GM13976 (cell line): ENCODE measurements at places on chromosomes 1 and 21.
A peak's percentile ranks its signal among the peaks of the same experiment; 100 is the strongest.

DNA sequence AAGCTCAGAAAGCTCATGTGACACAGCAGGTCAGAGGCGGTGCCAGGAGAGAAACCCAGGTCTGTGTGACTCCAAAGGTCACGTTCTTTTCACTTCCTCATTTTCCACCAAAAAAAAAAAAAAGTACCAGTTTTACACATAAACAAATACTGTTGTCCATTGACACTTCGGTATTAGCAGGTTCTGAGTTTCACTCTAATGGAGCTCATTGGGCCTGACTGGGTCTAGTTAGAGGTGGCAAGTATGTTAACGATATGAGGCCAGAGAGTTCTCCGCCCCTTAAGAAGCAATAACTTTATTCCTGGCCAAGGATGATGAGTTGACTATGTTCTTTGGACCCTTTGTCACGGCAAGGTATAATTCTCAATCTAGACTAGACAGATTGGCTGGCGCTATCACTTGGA lies 30.0 kb upstream of the SDE2 start:
- peak; percentile 59 for DNase-seq

DNA sequence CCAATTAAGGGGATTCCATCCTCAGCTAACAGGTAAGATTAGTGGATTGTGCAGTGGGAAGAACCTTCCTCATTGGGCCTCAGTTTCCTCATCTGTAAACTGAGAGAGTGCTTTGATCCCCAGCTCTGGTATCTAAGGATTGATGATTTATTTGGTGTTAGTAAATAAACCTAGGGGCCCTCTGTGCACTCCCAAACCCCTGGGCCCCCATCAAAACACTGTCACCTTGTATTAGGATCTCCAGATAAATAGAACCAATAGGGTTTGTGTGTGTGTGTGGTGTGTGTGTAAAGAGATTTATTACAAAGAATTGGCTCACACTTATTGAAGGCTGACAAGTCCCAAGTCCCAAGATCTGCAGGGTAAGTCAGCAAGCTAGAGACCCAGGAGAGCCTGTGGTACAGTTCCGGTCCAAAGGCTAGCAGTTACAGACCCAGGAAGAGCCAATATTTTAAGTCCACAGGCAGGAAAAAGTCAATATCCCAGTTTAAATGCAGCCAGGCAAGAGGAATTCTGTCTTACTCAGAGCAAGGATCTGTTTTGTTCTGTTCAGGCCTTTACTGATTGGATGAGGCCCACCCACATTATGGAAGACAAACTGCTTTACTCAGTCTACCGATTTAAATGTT lies 11.0 kb upstream of the ELK4 start:
- DNase-seq: no peak

DNA sequence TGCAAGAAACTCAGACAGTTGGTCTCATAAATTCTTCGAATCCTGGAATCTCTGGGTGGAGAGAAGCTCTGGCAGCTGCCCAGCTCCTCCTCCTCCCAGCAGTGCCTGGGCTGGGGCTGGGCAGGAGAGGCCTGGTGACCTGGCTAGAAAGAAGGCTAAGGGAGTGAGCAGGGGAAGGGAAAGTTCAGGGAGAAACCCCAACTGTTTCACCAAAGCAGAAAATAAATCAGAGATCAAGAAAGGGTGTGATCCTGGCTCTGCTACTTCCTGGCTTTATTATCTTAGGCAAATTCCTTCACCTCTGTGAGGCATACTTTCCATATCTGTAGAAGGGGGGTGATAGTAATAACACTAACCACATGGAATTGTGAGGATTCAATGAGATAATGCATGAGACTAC lies 8.8 kb upstream of the COL16A1 start:
- DNase-seq: no peak

GRCh38 chr1:14913482-14914177 lies 239.9 kb upstream of the TMEM51 start:
- DNase-seq: peak; percentile 38

DNA sequence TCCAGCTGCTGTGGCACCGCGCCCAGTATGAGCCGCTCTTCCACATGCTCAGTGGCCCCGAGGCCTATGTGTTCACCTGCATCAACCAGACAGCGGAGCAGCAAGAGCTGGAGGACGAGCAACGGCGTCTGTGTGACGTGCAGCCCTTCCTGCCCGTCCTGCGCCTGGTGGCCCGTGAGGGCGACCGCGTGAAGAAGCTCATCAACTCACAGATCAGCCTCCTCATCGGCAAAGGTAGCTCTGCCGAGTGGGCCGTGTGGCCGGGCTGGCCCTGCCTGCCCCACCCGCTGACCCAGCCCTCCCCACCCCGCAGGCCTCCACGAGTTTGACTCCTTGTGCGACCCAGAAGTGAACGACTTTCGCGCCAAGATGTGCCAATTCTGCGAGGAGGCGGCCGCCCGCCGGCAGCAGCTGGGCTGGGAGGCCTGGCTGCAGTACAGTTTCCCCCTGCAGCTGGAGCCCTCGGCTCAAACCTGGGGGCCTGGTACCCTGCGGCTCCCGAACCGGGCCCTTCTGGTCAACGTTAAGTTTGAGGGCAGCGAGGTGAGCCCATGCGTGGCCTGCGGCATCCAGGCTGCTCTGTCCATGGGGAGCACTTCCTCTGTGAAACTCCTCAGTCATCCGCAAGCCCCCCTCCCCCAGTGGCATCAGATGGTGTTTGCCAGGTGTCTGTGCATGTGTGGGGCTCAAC lies 64.2 kb downstream of the PIK3CD start:
- DNase-seq: no peak

GRCh38 chr1:21494196-21494595 lies 15.0 kb upstream of the ALPL start:
- no peak for DNase-seq

DNA sequence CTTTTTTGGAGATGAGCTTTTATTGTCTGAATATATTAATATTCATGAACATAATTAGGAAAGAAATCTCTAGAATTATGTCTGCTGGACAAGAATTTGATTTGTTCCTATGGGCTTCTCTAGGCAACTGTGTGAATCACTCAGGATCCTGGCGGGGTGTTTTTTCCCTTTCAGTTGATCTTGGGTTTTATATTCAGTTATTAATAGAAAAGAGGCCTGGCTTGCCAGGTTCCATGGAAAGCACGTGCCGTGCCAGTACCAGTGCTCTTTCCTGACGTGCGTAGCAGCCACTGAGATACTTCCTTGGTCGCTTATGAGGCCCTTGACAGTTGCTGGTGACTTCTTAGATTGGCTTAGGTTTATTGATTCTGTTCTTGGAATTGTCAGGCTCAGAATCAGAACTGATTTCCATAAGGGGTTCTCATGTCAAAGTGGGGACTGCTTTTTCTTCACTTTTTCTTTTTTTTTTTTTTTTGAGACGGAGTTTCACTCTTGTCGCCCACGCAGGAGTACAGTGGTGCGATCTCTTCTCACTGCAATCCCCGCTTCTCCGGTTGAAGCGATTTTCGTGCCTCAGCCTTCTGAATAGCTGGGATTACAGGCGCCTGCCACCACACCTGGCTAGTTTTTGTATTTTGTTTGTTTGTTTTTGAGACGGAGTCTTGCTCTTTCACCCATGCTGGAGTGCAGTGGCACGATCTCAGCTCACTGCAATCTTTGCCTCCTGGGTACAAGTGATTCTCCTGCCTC lies 48.7 kb upstream of the KIF1B start:
- no peak for DNase-seq
